SHP77 treated with DMSO at 0.1 percent for 48 hours (cell line): ENCODE measurements at places on chromosomes 11 and 22.
A peak's percentile ranks its signal among the peaks of the same experiment; 100 is the strongest.

GRCh38 chr22:33063611-33064010 is 5.4 kb upstream of the SYN3 start:
- no peak for DNase-seq

DNA sequence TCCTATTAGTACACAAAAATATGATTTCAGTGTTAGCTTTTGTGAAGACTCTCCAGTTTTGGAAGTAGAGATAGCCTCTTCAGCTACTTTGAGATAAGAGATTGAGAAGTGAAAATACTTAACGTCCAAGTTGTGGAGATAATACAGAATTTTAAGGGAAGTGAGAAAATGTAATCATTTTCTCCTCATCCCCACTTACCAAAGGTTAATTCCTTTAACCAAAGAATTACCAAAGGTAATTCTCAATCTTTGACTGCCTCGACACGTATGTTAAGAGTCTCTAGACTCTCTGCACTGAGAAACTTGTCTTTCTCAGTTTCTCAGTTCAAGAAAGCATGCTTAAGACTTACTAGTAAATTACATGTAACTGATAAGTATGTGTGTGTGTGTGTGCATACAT is 15.3 kb downstream of the C11orf54 start:
- DNase-seq: no peak

GRCh38 chr11:34769224-34769623 is 147.0 kb downstream of the APIP start:
- DNase-seq: no peak

DNA sequence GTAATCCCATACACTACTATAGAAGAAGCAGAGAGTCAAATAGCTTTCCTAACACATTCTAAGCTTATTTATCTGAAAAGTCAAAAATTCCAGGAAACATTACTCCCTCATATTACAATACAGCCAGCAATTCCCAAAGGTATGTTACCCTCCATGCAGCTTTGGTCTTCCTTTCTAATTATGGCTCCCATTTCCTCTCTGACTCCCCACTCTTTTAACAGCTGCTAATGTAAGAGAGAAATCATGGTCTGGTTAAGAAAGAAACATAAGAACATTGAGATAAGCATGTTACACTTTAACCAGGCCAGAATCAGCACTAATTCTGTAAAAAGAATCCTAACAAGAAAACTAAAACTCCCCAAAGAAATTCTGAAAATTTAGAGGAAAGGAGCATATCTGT is 6.8 kb downstream of the PPP2R1B start:
- DNase-seq: no peak

GRCh38 chr22:34099278-34099677 is 179.0 kb upstream of the LARGE1 start:
- no peak for DNase-seq

- no peak for DNase-seq
These were observed 2.0 kb upstream of the NRXN2 start for GRCh38 chr11:64724863-64725532.

GRCh38 chr22:29626497-29627195 is 23.2 kb downstream of the NF2 start:
- no peak for DNase-seq

DNA sequence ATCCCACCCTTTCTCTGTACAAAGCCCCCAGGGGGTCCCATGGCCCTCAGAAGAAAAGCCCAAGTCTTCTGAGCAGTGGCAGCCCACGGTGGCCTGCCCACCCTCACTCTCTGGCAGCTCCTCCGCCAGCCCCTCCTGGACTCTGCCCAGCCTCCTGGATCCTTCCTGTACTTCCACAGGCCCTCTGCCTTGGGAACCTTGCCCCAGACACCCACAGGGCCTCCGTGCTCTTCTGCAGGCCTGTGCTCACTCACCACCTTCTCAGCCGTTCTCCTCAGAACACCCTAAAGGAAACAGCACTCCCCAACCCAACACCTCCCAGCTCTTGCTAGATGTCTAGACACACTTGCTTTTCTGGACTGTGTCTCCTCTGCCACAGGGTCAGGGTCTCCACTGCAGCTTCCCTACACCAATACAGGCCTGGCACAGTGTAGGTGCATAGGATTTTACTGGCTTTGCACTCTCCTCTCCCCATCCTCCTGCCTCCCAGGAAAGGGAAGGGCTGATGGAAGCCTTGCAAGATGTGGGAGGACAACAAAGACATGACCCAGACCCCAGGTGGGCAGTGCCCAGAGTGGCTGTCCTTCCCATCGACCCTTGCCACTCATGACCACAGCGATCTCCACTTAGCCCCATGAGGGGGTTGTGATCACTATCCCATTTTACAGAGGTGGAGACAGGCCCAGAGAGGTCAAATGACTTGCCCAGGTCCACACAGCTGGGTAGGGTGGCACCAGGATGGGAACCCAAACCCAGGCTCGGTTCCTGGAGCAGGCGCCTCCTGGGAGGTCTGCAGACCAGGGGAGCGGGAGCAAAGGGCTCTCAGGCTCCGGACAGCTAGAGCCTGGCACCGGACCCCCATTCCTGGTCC is 2.0 kb downstream of the SCARF2 start:
- DNase-seq: no peak

GRCh38 chr11:123233280-123233974 is 38.4 kb upstream of the CLMP start:
- no peak for DNase-seq

DNA sequence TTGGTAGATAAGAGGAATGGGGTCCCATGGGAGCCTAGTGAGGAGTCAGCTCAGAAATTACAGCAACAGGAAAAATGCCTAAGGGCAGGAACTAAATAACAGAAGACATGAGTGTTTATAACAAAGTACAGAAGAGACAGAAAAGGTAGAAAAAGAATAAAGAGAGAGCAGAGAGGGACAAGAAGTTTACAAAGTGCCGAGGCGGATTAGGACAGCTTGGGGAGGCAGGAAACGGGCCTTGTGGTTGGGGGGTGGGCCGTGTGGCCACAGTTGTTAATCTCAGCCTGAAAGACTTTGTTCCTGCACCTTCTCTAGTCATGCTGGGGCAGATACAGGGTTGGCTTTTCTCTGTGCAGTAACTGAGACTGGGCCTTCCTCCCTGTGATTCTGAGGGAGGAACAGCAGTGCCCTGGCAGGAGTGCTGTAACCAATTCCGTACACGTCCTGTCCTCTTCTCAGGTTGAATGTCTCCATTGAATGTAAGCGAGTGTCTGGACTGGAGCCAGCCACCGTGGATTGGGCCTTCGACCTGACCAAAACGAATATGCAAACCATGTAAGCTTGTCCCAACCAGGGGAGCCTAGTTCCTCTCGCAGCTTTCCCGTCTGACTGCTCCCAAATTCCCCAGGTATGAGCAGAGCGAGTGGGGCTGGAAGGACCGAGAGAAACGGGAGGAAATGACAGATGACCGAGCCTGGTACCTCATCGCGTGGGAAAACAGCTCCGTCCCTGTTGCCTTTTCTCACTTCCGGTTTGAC is 13.2 kb downstream of the NAA40 start:
- no peak for DNase-seq

- no peak for DNase-seq
These were observed 6.7 kb downstream of the CENPM start for GRCh38 chr22:41939981-41940831.

DNA sequence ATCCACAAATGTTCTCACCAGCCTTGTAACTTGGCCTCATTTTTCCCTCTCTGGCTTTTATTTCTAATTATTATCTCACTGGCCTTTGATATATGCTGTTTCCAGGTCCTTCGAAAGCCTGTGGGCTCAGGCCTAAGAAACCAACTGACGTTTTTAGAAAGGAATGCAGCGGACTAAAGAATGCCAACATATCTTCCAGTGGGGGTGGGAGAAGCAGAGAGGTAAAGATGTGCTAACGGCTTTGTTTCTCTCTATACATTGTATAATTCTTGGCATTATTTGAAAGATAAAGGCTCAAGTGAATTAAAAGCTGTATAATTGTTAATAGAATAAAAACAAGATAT is 28.2 kb downstream of the OR6Q1 start:
- DNase-seq: no peak

DNA sequence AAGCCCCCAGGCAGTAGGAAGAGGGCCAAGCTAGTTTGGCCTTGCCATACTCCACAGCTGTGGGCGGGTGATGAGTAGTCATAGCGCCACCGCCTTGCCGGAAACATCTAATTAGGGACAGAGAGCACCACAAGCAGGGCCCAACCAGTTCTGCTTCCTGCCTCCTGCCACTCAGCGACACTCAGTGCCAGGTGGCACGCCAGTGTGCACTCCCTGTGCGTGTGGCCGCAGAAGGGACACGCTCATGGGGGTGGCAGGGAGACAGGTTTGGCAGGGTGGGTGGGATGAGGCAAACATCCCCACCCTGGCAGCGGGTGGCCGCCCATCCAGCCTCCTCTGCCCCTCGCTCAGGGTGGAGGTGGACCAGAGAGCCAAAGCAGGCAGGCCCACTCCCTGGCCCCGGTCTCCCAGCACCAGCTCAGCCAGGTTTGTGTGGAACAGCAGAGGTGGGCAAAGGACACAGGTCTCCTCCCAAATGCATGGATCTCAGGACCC is 4.9 kb downstream of the OVOL1 start:
- peak; percentile 19 for DNase-seq

- no peak for DNase-seq
These were observed 24.8 kb downstream of the FAM118A start for GRCh38 chr22:45334528-45334927.

DNA sequence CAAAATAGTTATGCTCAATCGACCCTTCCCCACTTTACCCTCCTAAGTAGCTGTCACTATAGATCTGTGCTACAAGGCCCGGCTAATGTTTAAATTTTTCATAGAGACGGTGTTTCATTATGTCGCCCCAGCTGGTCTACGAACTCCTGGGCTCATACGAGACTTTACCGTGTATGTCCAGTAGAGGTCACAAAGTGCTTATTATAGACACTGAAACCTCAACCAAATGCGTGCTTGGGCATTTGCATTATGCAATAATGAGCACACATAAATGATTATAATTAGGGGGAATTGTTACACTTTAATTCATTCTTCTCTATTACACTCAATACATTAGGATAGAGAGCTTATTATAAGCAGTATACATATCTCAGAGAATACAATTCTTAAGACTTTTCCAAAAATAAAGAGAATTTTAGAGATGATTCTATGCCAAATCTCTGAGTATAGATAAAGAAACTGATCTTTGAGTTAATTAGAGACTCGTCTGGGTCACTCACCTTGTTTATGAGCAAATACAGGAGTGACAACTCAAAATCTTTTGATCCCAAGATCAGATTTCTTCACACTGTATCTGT is 12.5 kb upstream of the MRPL16 start:
- peak; percentile 22 for DNase-seq

DNA sequence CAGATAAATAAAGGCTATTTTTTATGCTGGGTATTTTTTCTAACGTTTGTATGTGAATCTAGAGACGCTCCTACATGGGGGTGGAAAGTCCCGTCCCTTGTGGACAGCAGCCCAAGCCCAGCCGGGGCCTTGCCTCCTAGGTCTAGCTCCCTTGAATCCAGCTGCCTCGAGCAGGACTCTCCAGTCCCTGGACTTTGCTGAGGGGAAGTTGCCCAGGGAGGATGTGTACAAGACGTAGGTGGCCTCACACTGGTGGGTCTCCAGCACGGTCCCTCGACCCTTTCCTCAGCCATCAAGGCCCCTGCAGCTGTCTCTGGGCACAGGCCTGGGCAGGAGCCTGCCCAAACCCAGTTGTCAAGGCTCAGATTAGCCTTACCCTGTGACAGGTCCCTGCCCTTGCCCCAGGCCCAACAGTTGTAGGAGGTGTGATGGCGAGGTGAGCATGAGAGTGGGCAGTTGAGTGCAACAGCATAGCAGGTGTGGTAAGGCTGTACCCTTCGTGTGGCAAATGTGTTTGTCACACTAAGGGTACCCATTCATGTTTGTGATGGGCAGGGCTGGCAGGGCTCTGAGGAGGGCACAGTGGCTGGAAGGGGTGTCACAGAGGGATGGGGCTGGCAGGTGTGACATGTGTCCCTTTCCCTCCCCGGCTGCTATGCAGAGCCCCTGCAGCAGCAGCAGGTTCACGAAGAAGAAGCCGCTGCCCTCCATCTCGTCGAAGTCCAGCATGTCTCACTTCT is 3.4 kb downstream of the CCDC116 start:
- no peak for DNase-seq

DNA sequence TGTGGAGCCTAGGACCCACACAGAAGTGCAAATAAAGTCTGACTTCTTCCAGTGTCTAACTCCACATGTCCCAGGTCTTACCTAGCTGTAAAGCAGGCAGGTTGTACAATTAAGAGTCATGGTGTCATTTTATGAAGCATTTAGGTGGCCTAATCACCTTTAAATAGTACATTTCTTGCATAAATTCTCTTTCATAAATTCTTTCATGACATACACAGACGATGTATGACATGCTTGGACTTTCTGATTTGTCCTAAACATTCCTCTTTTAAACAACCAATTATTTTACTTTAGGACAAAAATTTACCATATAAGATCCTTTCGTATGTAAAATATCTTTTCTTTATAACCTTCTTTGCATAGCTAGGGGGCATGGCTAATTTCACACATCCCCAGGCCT is 31.3 kb downstream of the TSKU start:
- DNase-seq: no peak

- no peak for DNase-seq
These were observed 88.7 kb upstream of the TIMP3 start for GRCh38 chr22:32712644-32713355.

- DNase-seq: no peak
These were observed 10.5 kb upstream of the C11orf24 start for GRCh38 chr11:68282141-68282860.

DNA sequence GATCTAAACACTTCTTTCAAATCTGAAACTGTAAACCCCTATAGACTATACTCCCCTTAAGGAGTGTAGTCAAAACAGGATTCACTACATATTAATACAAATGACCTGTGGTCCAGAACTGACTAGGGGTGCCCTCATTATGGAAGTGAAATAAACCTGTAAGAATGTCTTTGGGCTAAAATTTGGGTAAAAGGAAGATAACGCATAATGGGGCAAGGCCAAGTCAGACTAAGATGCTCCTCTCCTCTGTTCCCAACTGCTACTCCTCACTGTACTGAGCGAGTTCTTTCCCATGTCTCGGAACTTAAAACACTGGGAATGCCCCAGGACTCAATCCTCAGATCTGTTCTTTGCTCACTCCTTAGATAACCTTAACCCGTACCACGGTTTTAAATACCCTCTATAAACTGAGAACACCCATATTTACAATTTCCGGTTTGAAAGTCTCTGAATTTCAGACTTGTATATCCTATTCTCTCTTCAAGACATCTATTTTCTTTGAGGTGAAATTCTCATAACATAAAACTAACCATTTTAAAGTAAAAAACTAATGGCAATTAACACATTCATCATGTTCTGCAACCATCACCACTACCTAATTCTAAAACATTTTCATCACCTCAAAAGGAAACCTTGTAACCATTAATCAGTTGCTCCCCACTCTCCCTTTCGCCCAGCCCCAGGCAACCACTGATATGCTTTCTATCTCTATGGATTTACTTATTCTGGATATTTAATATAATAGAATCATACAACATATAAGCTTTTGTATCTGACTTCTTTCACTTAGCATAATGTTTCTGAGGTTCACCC is 4.0 kb downstream of the THAP12 start:
- DNase-seq: no peak

- DNase-seq: no peak
These were observed 978 bp upstream of the ANKRD13D start for GRCh38 chr11:67288198-67288451.

GRCh38 chr11:69011624-69012091 is 1.4 kb downstream of the MRGPRF start:
- DNase-seq: no peak
